H4 (cell line): ENCODE measurements at places on chromosomes 1 and 21.

DNA sequence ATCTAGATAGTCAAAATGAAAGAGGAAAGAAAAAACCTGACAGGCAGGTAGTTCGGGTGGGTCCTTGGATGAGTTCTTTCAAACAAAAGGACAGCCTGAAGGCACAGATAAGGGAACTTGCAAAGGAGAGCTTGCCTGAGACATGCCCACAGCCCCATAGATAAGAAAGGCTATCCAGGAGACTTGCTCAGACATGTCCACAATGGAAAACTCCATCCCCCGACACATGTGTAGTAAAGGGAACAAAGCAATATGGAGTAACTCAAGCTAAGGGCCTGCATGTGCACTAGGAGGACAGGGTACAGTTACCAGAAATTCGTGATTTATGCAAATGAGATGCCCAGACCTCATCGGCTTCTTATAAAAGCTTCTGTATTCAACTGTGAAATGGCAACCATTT is 281.5 kb downstream of the NEGR1 start:
- no peak for DNase-seq

- DNase-seq, result no peak
Measured at GRCh38 chr1:183609313-183609712, 19.1 kb upstream of the NCF2 start.

- no peak for DNase-seq
Measured at GRCh38 chr1:64940025-64940424, 26.3 kb downstream of the JAK1 start.

DNA sequence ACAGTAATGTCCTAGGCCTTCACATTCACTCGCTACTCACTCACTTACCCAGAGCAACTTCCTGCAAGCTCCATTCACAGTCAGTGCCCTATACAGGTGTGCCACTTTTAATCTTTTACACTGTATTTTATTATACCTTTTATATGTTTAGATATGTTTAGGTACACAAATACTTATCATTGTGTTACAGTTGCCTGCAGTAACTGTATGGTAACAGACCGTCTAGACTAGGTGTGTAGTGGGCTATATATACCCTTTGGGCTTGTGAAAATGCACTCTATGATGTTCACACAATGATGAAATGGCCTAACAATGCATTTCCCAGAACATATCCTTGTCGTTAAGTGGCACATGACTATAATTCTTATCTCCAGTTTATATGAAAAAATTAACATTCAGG is 204.5 kb upstream of the HMCN1 start:
- no peak for DNase-seq

- no peak for DNase-seq
Measured at GRCh38 chr1:65722461-65722860, 70.2 kb upstream of the PDE4B start.

- peak; percentile 99 for DNase-seq
Measured at GRCh38 chr1:225700164-225700821, 47.4 kb upstream of the ENAH start.

- peak; percentile 16 for DNase-seq
Measured at GRCh38 chr1:235295902-235296350, 32.1 kb downstream of the ARID4B start.

DNA sequence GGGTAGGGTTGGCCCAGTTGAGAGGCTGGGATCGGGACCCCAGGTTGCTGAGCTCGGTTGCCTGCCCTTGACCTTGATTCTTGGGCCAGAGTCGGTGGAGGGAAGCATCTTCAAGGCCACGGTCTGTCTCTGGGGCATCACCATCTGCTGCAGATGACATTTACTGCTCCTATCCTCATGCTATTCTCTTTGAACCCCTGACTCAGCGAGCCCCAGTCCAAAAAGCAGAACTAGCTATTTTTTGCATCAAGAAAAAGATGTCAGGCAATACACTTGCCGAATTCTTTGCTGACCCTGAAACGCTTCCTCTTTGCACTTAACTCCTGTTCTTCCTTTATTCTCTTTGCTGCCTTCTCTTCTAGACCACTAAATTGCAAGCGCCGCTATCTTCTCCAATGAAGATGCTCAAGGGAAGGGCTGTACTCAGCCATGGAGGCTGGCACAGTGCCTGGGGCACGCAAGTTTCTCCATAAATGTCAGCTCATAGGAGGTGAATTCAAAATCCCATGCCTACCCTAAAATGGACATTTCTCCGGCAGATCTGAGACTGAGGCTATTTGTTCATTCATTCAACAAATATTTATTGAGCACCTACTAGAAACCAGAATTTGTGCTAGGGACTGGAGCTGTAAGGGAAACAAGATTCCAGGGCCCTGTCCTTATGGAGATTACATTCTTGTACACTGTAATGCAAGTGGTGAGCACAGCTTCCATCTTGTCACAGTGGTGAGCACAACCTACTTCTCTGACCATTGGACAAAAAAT is 20.5 kb upstream of the CAPZB start:
- DNase-seq, result no peak

- peak; percentile 25 for DNase-seq
Measured at GRCh38 chr1:184973272-184974055, 844 bp downstream of the NIBAN1 start.

DNA sequence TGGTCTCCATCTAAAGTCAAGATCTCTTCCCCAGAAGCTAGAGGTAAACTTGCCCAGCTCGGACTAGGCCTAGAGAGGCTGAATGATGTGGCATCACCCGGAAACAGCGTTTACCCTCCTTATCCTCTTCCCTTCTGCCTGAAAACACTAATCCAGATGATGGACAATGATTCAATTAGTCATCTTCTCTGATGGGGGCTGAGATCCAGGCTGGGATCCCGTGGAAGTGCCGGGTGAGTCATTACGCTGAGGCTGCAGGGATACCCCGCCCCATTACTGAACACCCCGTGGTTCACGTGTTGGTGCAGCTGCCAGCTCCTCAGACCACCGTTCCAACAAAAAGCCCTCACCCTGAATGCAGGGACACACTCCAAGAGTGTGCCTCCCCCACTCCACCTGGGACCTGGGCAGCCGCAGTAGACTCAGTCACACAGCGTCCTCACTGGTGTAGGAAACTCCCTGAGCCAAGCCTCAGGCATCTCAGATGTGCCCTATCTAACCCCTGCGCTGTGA is 2.0 kb downstream of the S100A6 start:
- peak; percentile 83 for DNase-seq

DNA sequence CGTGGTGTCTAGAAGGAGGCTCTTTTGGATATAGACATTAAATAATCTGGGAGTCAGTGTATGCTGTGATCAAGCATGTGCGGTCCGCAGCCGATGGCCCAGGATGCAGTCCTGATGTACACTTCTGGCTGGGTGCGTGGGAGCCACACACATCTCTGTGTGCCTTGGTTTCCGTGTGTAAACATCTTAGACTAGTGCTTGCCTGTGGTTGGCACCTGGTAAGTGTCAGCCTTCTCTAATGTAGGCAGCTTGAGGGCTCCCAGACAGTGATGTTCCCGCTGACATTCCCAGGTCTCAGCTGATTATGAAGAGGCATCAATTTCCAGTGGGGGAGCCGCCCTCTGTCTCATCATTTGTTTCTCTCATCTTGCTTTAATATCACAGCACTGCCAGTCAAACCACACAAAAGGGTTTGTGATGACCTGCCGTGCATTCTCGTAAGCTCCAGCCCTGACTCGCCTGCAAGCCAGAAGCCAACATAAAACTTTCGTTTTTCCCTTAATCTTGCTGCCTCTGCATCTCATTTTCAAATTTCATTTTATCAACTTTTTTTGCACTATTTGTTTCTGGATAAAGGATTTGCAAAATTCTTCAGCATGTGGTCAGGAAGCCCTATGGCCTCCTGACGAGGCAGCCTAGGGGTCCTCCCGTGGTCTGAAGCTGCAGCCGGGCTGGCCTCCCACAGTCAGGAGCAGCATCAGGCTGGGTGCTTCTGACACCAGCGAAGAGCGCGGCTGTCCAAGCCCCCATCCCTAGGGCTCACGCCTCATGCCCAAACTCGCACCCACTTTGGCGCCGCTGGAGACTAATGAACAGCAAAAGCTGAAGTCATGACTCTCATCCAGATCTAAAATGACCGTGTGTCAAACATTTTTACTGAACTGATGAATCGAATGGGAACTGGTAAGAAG is 28.1 kb downstream of the PDE9A start:
- no peak for DNase-seq

GRCh38 chr1:108200687-108201051 is 526 bp upstream of the SLC25A24 start:
- DNase-seq, result peak; percentile 63

DNA sequence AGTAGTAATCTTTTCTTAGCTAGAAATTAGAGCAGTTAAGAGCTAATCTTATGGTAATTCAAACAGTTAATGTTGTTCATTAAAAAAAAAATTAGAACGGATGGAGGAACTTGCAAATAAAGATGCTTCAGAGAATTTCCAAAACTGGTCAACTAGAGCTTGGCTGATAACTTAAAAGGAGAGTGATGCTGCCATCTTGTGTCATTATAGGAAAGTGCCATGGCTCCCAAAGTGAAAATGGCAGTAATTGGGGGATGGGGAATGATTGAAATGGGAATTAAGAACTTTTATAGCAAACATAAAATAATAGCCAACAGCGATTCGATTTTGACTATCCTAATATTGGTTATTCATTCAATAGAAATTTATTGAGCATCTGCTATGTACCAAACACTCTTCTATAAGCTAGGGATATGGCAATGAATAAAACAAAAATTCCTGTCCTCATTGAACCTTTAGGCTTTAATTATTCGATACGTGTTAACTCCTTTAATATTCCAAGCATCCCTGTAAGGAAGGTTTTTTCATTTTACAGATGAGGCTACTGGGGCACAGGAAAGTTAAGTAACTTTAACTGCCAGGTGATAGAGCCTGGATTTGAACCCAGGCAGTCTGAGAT is 5.7 kb upstream of the PLPP3 start:
- DNase-seq, result peak; percentile 67

- DNase-seq, result no peak
Measured at GRCh38 chr1:153431002-153431401, 14.7 kb downstream of the S100A7A start.

GRCh38 chr1:48223366-48224240 is 1.1 kb downstream of the SLC5A9 start:
- no peak for DNase-seq

DNA sequence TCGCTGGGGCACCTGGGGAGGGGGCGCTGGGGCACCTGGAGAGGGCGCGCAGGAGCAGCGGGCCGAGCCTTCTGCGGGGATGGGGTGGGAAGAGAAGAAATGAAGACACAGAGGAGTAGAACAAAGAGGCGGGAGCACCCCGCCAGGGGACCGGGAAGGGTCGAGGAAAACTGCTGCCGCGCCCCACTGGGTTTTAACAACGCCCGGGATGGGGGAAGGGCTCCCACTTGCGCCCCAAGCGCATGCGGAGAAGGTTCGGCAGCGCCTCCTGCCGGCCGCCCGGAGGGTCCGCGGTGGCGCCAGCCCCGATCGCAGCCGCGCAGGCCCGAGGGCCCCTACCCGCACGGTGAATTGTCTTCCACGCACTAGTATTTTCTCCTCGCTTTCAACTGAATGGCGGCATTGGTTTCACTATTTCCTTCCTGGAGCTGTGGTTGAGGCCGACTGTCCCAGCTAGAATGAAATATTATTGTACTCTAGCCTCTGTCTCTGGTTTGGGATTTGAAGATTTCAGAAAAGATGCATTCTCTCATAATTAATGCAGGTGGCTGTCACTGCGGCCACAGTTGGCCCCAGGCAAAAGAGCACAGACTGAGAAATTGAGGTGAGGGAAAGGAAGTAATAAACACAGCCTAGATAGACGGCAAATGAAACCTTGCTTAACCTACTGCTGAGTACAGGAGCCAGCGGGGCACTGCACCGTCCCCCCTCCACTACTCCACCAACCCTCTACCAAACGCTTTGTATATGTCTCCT is 57.3 kb downstream of the MAB21L3 start:
- peak; percentile 23 for DNase-seq

DNA sequence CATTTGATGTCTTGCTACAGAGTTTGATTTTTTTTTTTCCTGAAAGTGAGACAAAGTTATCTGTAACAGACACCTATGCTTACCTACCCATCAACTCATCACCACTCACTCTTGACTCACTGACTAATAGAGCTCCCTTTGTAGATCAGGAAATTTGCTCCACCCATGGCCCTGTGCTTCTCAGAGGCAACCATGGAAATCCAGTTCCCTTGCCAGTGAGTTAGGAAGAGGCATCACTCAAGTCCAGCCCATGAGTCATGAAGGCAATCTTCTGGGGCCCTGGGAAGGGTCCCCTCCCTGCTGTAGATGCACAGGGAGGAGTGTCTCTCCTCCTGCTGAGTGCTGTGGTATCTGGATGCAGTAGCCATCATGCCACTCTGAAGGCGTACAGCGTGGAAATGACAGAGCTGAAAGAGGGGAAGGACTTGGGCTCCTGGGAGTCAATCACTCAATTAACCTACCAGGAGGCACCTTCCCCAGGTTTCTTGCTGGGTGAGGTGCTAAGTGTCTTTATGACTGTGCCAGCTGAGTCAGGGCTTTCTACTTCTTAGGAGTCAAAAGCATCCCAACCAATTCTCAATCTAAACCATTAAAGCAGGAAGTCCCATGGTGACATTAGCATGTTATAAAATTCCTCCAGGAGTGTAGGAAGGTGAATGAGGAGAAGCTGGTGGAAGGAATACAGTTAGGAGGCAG is 56.1 kb downstream of the DNTTIP2 start:
- no peak for DNase-seq

DNA sequence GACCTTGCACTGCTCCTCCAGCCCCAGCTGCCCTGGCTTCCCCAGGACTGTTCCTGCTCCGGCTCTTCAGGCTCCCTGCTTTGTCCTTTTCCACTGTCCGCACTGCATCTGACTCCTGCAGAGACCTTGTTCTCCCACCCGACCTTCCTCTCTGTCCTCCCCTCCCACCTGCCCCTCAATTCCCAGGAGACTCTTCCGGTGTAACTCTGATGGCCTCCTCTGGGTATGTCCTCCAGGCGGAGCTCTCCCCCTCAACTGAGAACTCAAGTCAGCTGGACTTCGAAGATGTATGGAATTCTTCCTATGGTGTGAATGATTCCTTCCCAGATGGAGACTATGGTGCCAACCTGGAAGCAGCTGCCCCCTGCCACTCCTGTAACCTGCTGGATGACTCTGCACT is 550 bp downstream of the ACKR1 start:
- no peak for DNase-seq

DNA sequence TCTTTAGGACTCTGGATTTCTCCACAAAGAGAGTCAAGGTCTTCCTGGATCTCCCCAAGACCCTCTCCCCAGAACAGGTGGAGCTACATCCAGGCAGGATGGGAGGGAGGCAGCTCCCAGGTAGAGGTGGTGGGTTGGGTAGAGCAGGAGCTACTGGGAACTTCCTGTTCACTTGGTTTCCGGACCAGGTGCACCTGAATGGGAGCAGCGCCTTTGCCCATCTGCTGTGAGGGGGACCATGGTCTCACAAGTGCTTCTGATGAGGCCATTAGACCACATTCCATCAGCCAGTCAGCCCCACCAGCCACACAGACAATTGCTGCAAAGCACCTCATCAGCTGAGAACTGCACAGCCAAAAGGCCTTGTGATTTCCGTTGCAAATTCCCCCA is 188.8 kb downstream of the MATN1 start:
- no peak for DNase-seq
